ENCODE measurements at places on chromosomes 11 and 22.

DNA sequence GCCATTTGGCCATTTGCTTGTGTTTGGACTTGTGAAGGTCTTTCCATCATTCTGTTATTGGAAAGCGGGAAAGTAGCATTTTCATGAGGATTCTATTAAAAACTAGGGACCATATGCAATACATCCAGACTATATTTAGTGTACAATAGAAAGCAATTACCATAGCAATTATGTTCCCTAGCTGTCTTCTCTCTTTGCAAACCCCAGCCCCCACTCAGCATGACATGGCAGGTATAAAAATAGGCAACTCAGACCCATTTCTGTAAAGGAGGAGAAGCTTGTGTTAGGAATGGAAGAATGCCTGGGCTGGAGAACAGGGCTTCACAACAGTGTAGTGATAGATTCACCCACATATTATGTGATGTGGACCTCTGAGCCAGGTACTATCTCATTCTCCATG is 12.4 kb downstream of the OR51B6 start:
- no peak for DNase-seq

DNA sequence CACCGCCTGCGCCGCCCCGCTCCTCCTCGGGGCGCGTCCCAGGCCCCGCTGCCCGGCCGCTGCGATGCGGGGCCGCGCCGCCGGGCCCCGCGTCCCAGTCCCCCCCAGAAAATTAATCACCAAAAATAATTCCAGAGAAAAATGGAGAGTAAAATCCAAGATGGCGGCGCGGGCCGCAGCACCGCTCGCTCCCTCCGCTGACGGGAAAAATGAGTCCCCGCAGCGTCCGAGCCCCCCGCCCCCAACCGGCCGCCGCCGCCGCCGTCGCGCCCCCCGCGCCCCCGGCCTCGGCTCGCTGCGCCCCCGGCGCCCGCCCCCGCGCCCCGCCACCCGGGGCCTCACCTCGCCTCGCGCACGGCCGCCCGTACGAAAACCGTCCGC is at the start of gene KMT5B:
KMT5B (minus strand) TSS at position 162 of the 381 bp plus-strand sequence. CDS start 23,220 bp downstream, outside the sequence.
- DNase-seq: peak; percentile 64

GRCh38 chr11:61113201-61113600 is 10.9 kb downstream of the CD5 start:
- DNase-seq: no peak

- DNase-seq: no peak
Measured at GRCh38 chr11:35621620-35622019, 3.4 kb downstream of the FJX1 start.

- no peak for DNase-seq
Measured at GRCh38 chr11:120224972-120225909, 14.4 kb downstream of the OAF start.

DNA sequence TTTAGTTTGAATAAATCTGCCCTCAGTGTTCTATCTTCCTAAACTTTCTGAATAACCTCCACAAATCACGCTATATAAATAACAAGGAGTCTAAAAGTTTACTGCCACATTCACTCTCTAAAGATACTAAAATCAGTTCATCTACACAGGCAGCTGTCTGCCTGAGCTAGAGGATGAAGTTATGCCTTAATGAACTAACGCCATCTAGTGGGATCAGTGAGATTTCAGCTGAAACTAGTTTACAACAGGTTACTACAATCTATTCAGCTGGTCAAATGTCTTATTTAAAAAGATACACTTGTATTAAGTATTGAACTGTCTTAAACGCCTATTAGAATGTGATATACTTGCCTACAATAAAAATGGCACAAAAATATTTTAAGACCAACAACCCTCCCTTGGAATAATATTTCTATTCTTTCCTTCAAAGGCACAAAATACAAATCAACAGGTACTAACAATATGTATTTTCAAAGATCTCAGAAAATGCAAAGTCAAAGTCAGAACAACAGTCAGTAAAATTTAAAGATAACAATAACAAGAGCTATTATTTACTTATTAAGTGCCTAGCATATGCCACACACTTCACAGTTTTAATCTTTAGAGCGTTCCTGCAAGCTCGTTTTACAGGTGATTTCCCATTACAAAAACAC is 84.1 kb downstream of the LARGE2 start:
- peak; percentile 9 for DNase-seq

DNA sequence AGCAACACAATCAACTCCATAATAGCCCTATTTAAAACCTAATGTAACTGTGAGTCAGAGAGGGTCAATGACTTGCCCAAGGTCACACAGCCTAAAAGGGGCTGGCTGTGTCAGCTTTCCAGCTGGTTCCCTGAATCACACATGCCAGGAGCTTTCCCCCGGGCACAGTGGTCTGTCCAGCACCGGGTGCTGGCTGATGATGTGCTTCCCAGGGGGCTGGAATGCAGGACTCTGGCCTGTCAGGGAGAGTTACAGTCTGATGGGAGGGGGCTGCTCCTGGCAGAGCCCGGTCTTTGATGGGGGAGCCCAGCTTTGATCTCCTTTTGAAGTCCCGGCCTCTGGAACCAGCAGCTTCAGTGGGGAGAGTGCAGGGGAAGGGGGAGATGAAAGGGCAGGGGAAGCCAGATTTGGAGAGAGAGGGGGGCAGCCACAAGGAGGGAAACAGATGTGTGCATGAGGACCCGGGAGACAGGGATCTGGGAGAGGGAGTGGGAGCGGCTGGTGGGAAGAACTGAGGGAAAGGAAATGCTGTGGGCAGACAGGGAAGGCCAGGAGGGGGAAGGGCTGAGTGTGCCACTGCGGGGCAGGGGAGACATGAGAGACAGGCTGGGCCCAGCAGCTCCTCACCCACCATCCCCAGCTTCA is 102.7 kb downstream of the NECTIN1 start:
- no peak for DNase-seq

- peak; percentile 13 for DNase-seq
Measured at GRCh38 chr11:119624102-119624615, 104.8 kb downstream of the NECTIN1 start.

DNA sequence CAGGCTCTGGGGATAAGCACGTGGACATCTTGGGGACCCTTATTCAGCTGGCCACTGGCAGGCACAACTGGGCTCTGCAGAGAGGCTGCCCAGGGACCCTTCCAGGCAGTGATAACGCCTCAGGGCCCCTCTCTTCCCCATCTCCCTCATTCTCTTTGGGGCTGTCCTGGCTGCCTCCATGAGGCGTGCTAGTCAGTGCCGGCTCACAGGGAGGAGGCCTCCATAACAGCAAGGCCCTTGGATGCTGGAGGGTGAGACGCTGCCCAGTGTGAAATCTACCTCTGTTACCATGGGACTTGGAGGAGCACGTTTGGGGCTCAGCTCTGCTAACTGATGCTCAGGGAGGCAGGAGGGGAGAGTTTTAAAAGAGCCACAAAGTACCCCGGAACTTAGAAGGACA is 221.3 kb downstream of the CTTN start:
- DNase-seq: no peak

- DNase-seq: no peak
Measured at GRCh38 chr11:69411257-69411924, 70.1 kb upstream of the LINC01488 start.

DNA sequence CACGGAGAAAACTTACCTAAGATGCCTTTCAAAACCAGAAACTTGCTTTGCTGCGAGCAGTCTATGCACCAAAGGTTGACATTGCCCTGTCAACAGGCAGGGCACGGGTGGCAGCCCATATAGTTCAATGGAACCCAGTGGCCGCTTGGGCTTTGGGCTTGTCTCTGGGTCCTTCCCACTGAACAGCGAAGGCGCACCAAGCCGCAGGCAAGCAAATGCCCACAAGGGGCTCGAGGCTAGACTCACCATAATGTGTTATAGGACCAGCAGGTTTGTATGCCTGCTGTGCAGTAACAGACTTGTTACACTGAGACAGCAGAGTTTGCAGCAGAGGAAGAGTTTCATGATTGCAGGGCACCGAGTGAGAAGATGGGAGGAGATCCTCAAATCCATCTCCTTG is 20.3 kb downstream of the CLDN5 start:
- no peak for DNase-seq

DNA sequence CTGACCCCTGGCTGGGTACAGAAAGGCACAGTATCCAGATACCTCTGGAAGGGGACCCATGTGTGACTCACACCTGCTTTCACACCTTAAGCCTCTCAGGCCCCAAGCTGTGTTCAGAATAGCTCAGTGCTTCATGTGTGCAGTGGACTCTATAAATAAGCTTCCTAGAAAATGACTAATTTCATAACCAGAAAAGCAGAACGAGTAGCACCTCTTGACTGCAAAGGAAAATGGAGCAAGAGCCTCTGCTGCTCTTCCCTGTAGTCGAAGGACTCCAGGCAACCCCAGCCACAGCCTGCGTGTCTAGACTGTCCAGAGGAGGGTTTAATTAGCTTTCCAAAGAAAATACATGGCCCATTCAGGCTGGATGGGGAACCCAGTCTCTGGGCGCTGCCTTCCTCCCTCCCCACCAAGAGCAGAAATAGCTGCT is 23.1 kb downstream of the PTPN5 start:
- peak; percentile 22 for DNase-seq

DNA sequence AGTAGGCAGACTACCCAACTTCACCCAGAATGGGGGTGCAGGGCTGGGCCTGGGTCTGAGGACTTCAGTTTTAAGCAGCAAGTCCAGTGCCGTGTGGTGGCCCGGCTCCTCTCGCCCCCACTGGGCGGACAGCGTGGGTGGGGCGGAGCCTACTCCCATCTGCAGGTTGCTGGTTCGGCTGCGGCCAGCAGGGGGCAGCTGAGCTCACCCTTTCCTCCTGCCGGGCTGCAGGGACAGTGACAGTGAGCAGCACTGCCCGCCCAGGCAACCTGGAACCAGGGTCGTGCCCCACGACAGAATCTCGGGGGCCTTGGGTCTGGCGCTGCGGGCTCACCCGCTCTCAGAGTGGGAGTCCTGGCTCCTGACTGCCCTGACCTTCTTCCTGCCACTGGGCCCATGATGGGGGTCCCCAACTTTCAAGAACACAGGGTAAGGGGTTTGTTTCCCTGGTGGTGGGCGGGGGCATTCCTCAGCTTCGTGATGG is 6.2 kb upstream of the NEAT1 start:
- peak; percentile 95 for DNase-seq

DNA sequence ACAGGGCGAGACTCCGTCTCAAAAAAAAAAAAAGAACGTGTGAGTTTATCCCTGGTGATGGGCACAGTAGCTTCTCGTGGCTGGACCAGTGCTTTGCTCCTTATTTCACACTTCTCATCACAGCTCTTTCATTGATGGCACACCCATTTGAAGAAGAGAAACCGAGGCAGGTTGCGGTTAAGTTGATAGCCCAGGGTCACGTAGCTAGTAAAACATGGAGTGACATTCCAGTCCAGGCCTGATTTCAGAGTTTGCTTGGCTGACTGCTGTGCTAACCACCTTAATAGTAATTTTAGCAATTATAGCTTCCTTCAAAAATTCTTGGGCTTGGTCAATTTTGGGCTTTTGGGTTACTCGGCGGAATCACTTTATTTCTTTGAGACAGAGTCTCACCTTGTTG is 25.8 kb downstream of the AP2A2 start:
- no peak for DNase-seq

- no peak for DNase-seq
Measured at GRCh38 chr11:34680918-34681586, 60.2 kb downstream of the EHF start.

DNA sequence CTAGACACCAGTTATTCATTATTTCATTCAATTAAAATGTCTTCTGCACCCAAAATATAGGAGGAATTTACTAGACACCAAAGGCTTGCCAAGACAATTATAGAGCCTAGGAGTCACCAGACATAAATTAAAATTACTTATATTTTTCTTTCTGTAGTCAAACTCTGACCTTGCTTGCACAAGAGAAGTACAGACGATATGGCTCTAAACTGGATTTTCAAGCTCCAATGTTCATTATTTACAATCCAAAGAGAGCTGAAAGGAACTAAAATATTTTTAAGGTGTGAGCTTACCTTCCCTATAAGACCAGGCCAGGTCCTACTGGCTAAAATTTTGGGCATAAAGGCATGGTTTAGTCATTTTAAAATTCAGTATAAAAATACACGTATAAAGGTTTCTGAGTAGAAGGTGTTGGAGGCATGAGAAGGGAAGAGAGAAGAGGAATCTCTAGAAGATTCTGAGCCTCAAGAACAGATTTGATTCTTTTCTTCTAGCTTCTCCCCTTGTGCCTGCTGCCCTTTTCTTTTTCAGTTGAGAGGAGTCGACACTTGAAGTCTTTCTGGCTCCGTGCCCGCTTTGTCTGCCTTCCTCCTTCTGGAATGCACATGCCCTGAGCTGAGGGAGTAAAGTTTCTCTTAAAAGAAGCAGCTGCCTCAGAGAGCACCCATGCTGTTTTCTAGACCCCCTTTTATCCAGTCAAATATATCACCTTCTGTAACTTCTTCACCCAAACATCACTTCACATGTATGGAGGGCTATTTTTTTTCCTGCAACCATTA is 13.5 kb downstream of the C11orf97 start:
- DNase-seq: no peak

DNA sequence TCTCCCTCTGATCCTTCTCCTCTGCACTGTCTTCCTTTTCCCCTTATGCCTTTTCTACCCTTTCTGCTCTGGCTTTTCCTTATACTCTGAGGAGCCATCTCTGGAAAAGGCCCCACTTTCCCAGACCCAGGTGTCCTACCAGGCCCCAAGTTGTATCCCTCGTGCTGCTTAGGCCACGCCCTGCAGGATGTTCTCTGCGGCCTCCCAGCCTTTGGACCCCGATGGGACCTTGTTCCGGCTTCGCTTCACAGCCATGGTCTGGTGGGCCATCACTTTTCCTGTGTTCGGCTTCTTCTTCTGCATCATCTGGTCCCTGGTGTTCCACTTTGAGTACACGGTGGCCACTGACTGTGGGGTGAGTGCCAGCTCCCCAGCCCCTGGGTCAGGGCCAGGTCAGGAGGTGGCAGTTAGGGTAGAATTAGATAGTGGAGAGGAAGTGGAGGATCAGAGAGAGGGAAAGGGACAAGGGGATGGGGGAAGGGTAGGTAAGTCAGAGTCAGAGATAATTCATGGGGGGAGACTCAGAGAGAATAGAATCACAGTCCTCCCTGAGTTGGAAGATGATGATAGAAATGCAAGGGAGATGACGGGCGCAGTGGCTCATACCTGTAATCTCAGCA is 8.9 kb downstream of the PGAP2 start:
- no peak for DNase-seq

DNA sequence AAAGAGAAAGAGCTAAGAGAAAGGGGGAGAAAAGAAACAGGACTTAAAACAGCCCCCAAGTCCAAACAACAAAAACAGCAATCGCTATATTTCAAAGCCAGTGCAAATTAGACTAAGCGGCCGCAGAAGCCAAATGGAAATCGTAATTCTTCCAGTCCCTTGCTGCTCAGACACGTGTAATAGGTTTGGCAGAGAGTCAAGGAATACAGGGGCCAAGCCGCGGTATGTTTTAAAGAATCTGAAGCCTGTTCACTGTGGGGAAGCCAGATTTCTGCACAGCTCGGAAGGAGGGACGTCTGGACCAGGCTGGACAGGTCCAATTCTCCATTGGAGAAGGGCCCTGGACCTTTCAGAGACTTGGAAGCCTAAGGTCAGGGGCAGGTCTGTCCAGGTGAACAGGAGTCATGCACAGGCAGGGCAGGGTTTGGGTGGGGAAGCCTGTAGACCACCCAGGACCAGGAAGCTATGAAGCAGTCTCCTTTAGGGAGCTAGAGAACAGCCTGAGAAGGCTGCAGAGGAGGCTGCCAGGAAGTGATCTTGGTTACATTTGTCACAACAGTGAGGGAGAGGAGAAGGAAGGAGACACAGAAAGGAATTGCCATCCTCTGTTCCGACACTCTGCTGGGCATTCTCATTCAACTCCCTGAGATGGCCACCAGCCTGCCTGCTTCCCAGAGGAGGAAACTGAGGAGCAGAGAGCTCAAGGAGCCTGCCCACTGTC is 265.5 kb upstream of the ISX start:
- no peak for DNase-seq

Data from stimulated activated CD4-positive, alpha-beta T cell treated with anti-CD3 and anti-CD28 coated beads, Interleukin-15, amount 100 ng/mL, for 24 hours (primary cell).